ENCODE measurements at places on chromosomes 5 and 9.

DNA sequence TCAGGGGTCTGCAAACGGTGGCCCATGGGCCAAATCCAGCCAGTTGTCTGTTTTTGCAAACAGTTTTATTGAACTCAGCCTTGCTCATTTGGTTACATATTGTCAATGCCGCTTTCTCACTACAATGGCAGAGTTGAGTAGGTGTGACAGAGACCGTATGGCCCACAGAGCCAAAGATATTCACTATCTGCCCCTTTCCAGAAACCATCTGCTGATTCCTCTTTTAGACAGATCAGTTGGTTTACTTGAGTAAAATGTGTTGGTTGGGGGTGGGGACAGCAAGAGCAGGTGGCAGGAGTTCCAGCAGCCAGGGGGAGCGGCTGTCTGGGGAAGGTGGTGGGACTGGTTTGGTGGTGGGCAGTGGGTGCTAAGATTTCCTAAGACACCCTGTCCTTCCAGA is 54.8 kb downstream of the COL27A1 start:
- no peak for DNase-seq

- no peak for DNase-seq
Observed at GRCh38 chr5:82418608-82418950, 140.4 kb upstream of the RPS23 start.

DNA sequence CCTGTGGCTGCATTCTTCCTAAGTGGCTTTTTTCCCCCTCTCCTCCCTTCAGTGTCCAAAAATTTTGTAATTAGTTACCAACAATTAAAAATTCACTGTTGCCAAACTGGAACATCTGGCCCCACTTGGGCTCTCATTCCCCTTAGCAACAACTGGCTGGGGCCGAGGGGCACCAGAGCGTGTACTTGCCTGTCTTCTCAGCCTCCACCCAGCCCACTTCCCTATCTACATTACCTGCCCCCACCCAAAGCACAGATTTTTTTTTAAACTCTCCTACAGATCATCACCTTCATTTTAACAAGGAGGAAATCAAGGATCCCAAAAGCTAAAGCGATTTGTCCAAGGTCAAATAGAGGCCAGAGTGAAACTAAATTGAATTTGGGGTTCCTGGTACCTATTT is 278.8 kb downstream of the EBF1 start:
- no peak for DNase-seq

GRCh38 chr5:158165647-158166046 is 306.7 kb upstream of the CLINT1 start:
- DNase-seq, result no peak

DNA sequence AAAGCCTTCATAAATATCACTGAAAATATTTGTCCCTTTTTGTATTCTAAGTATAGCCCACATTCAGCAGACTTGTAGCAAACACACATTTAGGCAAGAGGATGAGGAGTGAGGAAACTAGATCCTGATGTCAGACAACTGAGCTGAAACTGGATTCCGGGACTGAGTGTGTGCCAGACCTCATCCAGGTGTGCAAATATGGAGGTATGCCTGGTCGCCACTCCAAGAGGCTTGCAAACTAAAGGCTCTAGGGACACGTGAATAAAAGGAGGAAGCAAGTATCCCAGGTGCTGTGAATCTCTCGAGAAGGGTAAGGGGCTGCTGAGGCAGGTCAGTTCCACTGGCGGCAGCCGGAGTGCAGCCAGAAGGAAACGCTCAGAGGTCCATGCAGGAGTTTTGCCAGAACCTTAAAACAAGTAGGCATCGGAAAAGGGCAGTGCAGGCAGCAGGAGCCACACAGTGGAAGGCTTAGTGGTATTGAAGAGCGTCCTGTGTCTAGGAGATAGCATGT is 77.4 kb upstream of the ALDH1B1 start:
- no peak for DNase-seq

DNA sequence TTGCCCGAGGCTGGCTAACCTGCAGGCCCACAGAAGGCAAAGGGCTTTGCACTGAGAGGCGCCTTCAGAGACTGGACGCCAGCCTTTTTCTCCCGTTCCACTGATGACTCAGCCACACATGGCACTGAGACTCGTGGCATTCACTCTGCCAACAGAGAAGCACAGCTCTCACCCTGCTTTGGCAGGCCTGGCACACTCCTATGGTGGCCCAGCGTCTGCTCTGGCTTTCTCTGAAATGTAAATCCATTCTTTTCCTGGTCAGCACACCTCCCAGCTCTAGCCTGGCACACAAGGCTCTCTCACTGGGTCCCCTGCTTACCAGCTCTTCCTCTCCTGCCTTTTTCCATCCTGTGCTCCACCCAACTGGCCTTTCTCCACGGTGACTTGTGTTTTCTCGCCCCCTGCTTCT is 5.9 kb upstream of the MELK start:
- no peak for DNase-seq

- DNase-seq, result no peak
Observed at GRCh38 chr9:90684736-90685135, 42.1 kb upstream of the DIRAS2 start.

DNA sequence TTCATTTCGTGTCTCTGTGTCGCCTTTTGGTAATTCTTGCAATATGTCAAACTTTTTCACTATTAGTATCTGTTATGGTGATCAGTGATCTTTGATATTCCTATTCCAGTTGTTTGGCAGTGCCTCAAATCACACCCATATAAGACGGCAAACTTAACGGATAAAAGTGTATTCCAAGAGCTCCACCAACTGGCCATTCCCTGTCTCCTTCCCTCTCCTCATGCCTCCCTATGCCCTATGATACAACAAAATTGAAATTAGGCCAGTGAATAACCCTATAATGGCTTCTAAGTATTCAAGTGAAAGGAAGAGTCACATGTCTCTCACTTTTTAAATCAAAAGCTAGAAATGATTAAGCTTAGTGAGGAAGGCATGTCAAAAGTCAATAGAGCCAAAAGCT is 74.8 kb downstream of the CDK5RAP2 start:
- DNase-seq, result no peak

DNA sequence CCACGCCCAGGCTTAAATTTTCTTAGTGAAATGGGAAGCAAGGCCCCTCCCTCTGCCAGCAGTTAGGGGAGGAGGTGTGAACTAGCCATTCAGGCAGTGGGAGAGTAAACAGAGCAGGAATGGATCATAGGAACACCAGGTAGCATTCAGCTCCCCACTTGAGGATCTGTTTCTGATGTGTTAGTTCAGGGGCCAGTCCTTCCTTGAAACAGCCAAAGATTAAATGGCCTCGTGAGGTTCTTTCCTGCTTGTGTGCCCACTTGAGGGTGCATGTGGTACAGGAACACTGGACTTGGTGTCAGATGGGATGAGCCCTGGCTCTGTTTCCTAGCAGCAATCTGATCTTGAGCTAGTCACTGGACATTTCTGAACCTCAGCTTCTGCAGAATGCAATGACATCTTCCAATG is 21.2 kb downstream of the FAXDC2 start:
- no peak for DNase-seq

All from stimulated activated CD4-positive, alpha-beta T cell treated with anti-CD3 and anti-CD28 coated beads, Interleukin-12 subunit alpha, Interleukin-12 subunit beta, amount 100 ng/mL, for 24 hours (primary cell).